ENCODE measurements at places on chromosomes 1 and 21.

DNA sequence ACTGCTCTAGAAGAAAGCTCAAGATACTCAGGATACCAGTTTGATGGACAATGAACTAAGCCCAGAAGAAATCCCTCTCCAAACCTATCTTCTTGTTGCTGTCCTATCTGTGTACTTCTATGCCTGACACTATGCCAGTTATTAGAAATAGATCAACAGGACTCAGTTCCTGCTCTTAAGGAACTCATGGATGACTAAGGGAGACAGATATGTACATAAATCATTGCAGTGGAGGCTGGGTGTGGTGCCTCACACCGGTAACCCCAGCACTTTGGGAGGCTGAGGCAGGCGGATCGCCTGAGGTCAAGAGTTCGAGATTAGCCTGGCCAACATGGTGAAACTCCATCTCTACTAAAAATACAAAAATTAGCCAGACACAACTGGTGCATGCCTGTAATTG lies 42.4 kb upstream of the AK4 start:
- DNase-seq: peak; percentile 40

GRCh38 chr1:219505886-219506285 lies 107.0 kb downstream of the ZC3H11B start:
- DNase-seq: no peak

DNA sequence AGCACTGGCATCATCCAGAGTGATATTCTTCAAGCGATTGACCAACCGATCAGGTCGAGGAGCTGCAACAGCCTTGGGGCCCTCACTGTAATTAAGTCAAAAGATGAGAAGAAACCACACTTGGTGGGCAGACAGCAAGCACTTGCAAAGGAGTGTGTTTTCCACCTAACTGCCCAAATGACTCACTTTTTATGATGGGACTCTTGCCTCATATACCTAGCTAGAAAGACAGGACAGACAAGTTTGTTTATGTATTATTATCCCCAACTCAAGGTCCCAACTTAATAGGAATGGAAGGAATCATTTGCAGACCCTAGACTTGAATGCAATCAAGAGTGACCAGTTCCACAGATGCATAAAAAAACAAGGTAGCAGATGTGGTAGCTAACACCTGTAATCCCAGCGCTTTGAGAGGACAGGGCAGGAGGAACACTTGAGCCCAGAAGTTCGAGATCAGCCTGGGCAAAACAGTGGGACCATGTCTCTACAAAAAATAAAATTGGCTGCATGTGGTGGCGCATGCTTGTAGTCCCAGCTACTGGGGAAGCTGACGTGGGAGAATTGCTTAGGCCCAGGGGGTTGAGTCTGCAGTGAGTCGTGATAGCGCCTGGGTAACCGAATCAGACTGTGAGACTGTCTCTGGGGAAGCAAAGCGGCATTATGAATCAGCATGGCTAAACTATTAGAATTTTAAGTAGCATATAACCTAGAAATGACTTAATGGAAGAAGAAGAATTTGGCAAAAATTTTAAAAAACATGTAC lies 2.3 kb upstream of the NRAS start:
- DNase-seq: peak; percentile 53

GRCh38 chr1:84582802-84583587 lies 8.8 kb upstream of the CTBS start:
- peak; percentile 17 for DNase-seq

GRCh38 chr1:43034195-43034658 lies 75.6 kb upstream of the SLC2A1 start:
- no peak for DNase-seq

GRCh38 chr1:30919025-30919881 lies 10.7 kb upstream of the SDC3 start:
- peak; percentile 82 for DNase-seq

- DNase-seq: no peak
These were observed 144.0 kb downstream of the ROR1 start for GRCh38 chr1:63917571-63918417.

DNA sequence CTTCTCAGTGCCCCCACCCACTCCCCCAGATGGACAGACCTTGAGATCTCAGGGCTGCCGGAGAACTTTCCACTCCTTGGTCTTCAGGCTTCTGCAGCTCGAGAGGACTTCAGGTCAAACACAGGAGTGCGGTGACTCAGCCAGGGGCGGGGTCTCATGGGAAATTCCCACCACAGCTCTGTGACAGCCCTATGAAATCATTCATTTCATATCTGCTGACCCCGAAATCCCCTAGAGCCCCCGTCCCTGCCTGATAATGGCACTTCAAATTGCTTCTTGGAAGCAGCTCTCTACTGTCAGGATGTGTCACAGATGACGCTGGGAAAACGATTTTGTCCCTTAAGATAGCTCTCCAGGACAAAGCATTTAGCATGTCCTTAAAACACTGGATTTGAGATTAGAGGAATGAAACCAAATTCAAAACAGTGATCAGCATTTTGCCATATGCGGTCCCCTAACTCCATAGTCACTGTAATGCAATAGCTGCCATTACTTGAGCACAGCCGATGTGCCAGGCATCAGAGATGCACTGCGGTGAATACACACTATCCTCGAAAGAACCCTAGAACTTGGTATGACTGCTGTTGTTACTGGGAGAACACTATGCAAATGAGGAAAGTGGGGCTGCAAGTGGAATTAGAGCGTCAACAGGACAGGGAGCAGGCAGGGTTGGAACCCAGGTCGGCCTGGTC lies at the start of gene TNFRSF9:
TNFRSF9 (minus strand) TSS at position 95 of the 692 bp plus-strand sequence. CDS start 845 bp downstream, outside the sequence.
- peak; percentile 10 for DNase-seq

GRCh38 chr1:48808496-48808895 lies 31.8 kb upstream of the BEND5 start:
- DNase-seq: no peak
